ENCODE measurements at places on chromosomes 12 and 14.

DNA sequence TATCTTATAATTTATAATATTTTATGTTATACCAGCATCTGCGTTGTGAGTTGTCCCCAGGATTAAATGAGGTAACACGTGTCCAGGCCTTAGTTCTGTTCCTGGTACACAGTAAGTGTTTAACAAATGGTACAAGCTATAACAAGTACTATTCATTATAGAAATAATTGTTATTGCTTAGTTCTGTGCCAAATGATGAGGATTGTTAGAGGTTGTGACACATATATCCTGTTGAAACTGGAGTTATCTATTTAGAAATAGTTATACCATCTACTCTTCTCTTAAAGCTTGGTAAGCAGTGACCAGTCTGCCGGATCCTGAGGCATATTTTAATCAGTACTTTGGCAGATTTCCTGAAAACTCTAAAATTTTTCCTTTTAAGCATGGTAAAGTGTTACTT lies 1066.5 kb downstream of the TMTC2 start:
- no peak for DNase-seq

DNA sequence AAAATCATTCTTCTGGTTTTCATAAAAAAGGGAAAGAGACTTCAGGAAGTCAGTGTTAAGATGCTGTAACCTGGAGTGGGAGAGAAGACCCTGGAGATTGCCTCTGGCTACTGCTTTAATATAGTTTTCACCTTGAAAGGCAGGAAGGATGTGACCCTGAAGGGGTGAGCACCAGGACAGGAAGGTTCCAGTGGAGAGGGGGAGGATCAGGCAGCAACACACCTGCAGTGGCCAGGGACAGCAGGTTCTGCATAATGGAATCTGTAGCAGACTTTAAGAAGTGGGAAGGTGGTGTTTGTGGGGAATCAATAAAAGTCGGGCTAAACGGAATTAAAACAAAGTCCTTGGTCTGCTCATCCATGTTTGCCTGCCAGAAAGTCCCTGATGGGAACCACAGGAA lies 6.3 kb upstream of the HEATR5A start:
- DNase-seq, result no peak

- DNase-seq, result peak; percentile 18
Measured at GRCh38 chr12:107917912-107918800, 143.7 kb downstream of the ASCL4 start.

- no peak for DNase-seq
Measured at GRCh38 chr12:15256761-15257160, 35.5 kb upstream of the RERG start.

DNA sequence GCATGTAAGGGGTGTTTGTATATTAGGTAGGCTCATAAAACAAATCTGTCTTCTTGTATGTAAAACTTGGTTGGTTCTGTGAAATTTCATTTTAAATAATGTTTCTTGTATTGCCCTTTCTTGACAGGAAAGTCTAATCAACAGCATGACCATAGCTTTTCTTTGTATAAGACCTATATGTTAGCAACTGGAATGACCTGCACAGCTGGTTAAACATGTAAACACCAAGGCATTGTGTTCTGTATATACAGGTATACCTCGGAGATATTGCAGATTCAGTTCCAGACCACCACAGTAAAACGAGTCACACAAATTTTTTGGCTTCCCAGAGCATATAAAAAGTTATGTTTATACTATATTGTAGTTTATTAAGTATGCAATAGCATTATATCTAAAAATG lies 183.6 kb downstream of the ERC1 start:
- DNase-seq, result no peak

GRCh38 chr12:1533205-1533601 lies 61.2 kb downstream of the FBXL14 start:
- DNase-seq, result no peak
